G401 (cell line): ENCODE measurements at places on chromosomes 5 and 9.

- DNase-seq: no peak
Observed at GRCh38 chr5:113150821-113151220, 174.2 kb downstream of the DCP2 start.

DNA sequence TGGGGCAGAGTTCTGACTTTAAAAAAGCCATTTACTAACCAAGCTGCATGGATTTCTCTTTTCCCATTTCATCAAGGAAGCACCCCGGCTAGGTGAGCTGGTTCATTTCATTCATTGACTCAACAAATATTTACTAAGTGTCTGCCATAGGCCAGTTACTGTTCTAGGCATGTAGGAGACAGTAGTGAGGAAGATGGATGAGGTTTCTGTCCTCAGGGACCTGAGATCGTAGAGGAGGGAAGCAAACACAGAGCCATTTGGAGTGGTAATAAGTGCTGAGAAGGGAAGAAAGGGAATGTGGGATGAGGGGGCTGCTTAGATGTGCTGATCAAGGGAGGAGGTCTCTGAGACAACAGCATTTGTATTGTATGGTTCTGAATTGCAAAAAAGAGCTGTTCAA lies 120.4 kb downstream of the C9orf152 start:
- DNase-seq: no peak

DNA sequence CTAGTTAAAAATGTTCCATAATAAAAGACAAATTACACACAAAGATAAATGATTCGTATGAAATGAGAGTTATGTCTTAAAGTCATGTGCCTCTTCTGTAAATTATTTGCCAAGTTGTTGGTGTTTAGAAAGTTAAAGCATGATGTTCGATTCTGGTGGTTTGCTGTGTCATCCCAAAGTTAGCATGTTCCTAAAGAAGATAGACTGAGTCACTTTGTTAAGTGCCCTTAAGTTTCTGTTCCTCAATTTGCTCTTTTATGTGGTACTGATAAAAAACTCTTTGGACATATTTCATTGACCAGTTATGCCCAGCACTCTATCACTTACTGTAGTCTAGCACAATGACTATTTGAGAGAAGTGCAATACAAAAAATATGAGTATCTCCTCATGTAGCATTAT lies 366.9 kb upstream of the ZNF608 start:
- no peak for DNase-seq

DNA sequence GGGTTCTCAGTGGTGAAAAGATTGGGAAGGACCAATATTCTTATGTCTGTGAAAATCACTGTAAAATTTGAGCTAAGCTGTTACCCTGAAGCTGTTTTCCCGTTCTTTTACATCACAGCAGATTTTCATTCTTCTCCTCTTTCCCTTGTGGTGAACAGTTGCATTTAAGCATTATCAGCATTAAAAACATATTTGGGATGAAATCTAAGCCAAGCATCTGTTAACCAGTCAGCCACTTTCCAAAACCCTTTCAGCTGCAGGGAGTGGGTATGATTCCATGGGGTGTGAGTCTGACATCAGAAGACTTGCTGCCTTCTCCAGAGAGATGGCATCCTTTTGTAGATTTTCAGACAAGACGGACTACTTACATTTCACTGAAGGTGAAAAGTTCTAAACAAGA lies 97.2 kb downstream of the TRIO start:
- DNase-seq: peak; percentile 56

DNA sequence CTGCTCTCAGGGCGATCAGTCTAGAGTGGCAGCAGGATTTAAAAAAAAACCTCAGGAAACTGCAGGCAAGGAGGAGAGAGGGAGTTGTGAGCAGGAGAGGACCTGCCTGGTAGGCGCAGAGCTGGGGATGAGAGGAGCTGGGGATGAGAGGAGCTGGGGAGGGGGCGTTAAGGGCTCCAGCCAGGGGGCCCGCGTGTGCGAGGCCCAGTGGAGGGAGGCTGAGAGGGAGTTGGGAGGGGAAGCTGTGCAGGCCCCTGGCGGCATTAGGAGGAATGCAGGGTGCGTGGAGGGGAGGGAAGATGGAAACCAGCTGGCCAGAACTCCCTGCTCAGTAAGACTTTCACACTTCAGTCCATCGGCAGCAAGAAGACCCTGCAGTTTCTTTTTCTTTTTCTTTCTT lies 45.2 kb upstream of the HMCN2 start:
- DNase-seq: no peak

GRCh38 chr5:103234239-103234975 lies 24.2 kb upstream of the MACIR start:
- DNase-seq: no peak

GRCh38 chr9:121853617-121854395 lies 202.4 kb downstream of the DAB2IP start:
- no peak for DNase-seq

DNA sequence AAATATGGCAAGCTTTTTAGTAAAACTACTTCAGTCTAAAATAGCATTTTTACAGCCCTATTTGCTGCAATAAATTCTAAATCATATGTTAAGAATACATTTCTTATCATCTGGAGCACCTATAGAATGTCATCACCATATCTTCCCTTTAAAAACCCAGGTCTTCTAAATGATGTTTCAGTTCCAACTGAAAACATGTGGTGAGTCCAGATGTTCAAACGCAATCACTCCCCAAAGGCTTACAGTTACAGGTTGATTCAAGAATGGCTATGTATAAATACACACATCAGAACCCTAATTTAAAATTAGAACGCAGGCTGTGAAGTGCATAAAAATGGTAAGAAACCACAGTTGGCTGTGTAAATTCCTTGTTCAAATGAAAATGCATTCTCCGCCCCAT lies 796.3 kb downstream of the MAT2B start:
- no peak for DNase-seq

GRCh38 chr9:27726244-27727081 lies 153.2 kb upstream of the C9orf72 start:
- DNase-seq: peak; percentile 92

- peak; percentile 38 for DNase-seq
Observed at GRCh38 chr9:132164604-132165362, 2.9 kb downstream of the NTNG2 start.

- DNase-seq: no peak
Observed at GRCh38 chr5:33074548-33074947, 363.4 kb downstream of the NPR3 start.

GRCh38 chr5:111004291-111004690 lies 67.2 kb upstream of the TSLP start:
- DNase-seq: no peak

- peak; percentile 37 for DNase-seq
Observed at GRCh38 chr9:129945314-129945713, 97.7 kb downstream of the FNBP1 start.

- no peak for DNase-seq
Observed at GRCh38 chr5:69530561-69531405, 29.2 kb upstream of the GTF2H2C start.

- no peak for DNase-seq
Observed at GRCh38 chr9:94864196-94864595, 137.7 kb downstream of the AOPEP start.

DNA sequence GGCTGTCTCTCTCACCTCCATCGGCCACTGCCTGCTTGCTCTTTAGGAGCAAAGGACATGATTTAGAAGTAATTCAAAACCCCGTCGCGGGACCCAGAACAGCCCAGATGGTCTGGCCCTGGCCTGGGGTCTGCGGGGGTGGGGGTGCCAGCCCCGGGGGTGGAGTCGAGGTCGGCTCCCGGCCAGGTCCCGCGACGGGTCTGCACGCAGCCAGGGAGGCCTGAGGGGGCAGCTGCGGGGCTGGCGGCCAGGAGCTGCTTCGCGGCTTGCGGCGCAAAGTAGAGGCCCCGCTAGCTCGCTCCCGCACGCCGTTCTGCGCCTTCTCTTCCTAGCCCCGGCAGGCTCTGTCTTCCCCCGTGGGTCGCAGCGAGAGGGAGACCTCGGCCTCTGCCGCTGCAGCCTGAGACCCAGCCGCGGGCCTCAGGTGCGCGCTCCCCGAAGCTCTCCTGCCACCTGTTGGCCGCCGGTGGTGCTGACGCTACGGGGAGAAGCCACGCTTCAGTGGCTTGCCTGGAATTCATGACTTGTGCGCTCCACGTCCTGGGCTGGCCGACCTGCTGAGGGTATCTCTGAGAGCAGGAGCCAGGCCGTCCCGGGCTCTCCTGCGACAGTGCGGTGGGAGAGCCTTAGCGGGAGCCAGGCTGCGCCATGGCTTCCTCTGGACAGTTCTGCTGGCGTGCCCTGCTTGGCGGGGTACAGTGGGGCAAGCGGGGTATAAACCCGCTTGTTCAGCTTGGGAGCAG lies 157.2 kb upstream of the PITX1 start:
- DNase-seq: peak; percentile 64

DNA sequence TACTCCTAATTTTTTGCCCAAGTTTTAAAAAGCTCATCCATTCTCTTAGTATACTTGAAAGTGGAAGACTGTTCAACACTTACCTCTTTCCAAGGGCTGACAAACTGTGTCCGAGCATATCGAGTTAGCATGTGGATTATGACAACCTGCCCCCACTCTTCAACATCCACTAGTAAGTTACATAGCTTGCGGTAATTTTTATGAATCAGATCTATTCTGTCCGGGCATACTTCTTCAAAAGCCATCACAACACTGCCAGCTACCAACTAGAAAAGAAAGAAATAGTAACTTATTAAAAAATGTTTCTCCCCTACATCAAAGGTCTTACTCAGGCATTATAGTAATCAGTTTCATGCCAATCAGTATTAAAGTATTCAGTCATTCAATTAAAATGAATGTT lies 78.5 kb downstream of the AP3B1 start:
- DNase-seq: no peak

DNA sequence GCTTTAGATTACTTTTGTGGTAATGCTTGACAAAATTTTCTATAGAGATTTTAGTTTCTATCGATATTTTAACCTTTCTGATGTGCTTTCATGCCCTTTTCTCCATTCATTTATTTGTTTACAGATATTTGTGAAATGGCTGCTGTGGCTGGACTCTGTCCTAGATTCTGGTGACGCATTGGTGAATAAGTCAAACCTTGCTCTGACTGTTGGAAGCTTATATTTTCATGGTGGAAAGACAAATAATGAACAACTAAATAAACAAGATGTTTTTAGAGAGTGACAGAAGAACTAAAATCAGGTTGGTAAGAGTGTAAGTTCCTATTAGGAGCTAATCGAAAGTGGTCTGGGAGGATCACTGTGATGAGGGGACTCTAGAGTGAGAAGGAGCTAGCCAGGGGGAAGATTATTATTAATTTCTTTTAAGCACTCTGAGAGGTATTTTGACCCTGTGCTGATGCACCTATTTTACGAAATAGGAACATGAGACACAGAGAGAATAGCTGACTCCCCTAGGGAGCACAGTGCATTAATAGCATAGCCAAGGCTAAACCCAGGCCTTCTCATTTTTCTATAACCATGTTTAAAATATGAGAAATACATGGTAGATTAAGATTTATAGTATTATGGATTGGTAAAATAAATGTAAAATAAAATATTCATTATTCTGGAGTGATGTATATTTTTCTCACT lies 411.9 kb upstream of the ARRDC3 start:
- DNase-seq: no peak

- no peak for DNase-seq
Observed at GRCh38 chr9:124710766-124711165, 60.3 kb downstream of the NR6A1 start.

- DNase-seq: peak; percentile 37
Observed at GRCh38 chr9:113963017-113963620, 87.0 kb downstream of the ZNF618 start.

DNA sequence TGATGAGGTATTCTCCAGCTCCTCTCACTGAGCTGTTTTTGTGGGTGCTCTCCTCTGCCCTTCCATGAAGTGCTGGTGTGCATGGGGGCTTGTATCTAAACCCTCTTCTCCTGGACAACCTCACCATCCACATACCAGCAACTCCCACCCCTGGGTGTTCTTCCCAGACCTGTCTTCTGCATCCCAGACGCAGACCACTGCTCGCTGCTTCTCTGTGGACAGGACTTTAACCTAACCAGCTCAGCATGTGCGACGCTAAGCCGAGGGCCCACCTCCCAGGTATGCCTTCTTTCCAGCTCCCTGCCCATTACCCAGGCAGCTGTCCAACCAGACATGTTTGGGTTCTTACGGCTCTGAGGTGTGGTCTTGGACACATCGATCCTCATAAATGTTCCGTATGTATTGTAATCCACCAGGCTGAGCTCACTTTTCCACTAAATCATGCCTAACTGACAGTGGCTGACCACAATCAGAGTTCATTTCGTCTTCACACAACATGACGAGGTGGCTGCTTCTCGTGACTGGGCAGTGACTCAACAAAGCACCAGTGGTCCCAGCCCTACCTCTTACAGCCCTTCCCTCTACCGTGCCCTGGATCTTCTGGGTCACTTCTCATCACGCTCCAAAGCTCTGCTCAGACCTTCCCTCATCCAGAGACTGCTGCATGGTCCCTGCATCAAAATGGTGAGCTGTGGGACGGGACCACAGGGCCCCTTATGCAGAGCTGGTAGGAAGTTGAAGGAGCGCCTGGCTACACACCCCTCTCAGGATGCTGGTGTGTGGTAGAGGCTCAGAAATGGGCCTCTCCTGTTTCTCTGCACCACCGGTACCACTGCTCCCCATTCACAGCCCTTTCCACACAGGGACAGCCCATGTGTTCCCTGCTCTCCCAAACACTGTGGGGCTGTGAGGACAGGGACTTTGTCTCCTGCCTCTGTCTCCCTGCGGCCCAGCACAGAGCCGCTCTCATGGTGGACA lies 9.6 kb upstream of the PTGES2 start:
- DNase-seq: no peak

DNA sequence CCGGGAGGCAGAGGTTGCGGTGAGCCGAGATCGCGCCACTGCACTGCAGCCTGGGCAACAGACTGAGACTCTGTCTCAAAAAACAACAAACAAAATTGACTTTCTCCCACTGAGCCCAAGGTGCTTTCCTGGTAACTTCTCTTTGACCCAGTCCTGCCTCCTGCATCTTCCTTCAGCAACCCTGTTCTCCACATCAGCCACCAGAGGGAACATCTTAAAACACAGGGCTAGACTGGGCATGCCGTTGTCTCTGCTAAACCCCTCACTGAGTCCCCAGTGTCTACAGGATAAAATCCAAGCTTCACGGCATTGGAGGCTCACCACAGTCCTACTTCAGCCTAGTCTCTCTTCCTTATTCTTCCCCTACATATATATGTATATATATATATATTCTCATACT lies 39.8 kb upstream of the KCNMB1 start:
- no peak for DNase-seq

- DNase-seq: no peak
Observed at GRCh38 chr5:88262116-88262515, 6.5 kb downstream of the TMEM161B start.

GRCh38 chr9:87138128-87139040 lies 191.1 kb upstream of the GAS1 start:
- no peak for DNase-seq

DNA sequence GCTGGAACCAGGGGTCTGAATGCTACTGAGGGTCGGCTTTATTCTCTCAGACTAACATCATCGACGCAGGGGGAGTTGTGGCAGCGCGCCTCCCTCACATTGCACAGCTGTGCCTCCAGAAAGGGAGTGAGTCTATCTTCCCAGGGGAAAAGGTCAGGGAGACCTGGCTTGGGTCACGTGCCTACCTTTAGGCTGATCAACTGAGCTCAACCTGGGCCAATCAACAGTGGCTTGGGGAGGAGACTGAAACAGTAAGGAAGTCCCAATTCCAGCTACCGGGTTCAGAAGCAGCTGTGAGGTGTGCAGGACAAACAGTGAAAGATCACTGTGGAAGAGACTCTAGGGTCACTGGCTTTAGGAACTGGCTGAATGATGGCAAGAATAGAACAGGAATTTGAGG lies 14.3 kb downstream of the SNX30 start:
- DNase-seq: no peak

GRCh38 chr5:149422366-149423048 lies 43.4 kb upstream of the IL17B start:
- no peak for DNase-seq
